ENCODE measurements at places on chromosomes 13 and 19. TPM values are rescaled to one million over a fixed set of nuclear protein-coding genes. Genes with fewer than 3 reads are reported as not detected.

DNA sequence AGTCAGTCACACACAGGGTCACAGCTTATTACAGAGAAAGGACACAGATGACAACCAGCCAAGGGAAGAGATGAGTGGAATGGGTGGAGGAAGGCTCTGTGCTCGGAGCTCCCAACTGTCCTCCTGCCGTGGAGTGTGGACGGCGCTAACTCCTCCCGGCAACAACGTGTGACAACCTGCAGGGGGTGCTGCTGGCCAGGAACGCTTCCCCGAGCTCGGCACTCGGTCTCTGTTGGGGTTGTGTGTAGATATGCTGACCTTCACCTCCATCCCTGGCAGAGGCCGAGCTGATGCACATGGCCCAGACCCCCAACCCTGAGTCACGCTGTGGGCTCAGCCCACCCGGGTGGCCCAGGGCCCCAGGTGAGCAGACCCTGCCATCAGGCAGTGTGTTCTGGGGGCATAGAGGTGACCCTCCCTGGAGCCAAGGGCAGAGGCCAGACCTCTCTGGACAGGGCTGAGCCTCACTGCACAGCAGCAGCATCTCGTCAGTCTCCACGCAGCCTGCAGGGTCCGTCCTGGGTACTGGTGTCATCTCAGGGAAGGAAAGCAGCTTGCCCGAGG lies 14.1 kb downstream of the ZNF444 start:
- DNase-seq = no peak

DNA sequence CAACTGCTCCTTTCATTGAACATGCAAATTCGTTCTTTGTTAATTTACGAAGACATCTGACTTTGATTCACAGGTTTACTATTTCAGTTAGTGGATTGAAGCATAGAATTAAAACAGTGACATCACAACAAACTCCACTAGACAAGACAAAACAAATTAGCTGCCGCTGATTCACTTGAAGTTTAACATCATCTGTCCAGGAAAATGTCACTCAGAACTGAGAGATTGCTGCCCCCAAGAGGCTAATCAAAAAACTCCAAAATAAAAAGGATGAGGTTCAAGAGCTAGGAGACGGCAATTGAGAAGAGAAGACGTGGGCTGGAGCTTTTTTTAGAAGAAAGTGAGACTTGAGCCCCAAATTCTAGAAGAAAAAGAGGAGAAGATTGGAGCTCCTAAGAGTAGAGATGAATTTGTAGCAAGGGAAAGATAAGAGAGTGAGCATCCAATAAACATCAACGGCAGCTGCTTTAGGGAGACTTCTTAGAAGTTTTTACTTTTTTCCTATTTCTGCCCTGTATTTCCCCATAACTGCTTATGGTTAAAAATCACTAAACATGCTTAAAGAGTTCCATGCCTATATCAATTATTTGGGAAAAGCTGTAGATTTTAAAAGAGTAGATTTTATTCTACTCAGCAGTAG lies 40.8 kb upstream of the TPP2 start:
- peak; percentile 12 for DNase-seq

Gene GGACT
- 5.0 TPM for polyA plus RNA-seq

Gene PRR19
- polyA plus RNA-seq = 0.86 TPM

Gene SLC10A2
- 0.72 TPM for polyA plus RNA-seq

DNA sequence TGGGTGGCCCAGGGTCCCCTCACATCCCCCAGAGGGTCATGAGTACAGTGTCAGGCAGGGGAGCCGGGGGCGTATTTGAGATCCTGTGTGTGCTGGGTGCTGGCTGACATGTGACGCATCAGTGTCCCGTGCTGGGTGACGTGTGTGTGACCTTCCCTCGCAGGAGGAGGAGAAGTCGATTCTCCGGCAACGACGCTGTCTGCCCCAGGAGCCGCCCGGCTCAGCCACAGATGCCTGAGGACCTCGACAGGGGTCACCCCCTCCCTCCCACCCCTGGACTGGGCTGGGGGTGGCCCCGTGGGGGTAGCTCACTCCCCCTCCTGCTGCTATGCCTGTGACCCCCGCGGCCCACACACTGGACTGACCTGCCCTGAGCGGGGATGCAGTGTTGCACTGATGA lies 25.8 kb downstream of the PNPLA6 start:
- no peak for DNase-seq

- DNase-seq = peak; percentile 25
These were observed 223.7 kb downstream of the TBC1D4 start for GRCh38 chr13:75258159-75258782.

Gene TDRD12
- 0.80 TPM for polyA plus RNA-seq

- DNase-seq = no peak
These were observed 107.5 kb downstream of the KLF12 start for GRCh38 chr13:74026753-74027152.

DNA sequence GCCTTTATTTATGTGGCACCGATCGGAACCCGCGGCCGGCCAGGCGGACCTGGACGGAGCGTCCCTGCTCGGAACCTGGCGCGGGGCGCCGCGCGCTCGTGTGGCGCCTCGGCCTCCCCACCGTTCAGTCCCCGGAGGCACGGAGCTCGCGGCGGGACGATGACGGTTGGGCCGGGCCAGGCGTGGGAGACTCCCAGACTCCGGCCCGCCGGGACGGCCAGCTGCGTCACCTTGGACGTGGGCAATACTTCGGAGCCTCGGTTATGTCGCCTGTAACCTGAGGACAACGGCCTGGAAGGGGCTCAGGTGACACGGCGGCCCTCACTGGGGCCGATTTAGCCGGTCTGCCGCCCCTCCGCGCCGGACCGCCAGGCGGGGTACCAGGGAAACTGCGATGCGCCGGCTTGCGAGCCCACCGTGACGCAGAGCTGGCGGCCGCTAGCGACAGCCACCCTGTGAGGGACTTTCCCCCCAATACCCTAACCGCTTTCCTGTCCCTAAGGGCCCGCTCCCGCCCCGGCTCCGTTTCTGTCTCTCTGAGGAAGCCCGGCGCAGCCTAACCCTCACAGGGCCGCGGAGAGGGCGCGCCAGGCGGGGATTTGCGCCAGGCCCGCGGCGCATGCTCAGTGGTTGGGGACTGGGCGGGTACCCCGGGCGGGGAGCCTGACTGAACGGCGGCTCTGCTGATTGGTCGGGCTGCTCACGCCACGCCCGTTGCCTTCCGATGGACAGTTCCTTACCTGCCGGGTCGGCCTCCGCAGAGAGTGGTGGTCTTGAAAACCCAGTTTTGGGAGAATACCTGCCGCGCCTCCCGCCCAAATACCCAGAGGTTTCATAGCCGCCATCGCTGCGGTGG lies 109.5 kb upstream of the DOCK9 start:
- peak; percentile 87 for DNase-seq
